ENCODE measurements at places on chromosomes 12 and 14. TPM values are rescaled to one million over a fixed set of nuclear protein-coding genes. Genes with fewer than 3 reads are reported as not detected.

The EPYC gene
- total RNA-seq, result not detected

The ANAPC5 gene
- 239 TPM for total RNA-seq

The SLC4A8 gene
- 16.6 TPM for total RNA-seq

The CIROP gene
- not detected for total RNA-seq

The FBXL14 gene
- total RNA-seq, result 15.4 TPM

The KRT71 gene
- not detected for total RNA-seq

The PAH gene
- total RNA-seq, result not detected

The IQSEC3 gene
- total RNA-seq, result 0.06 TPM

The FOXN4 gene
- 0.12 TPM for total RNA-seq

The ST8SIA1 gene
- total RNA-seq, result not detected

The RBP5 gene
- total RNA-seq, result 0.46 TPM

The CHPT1 gene
- total RNA-seq, result 38.8 TPM

The DDHD1 gene
- total RNA-seq, result 12.0 TPM

The MYL6 gene
- total RNA-seq, result 2,674 TPM

The SLC38A2 gene
- 424 TPM for total RNA-seq

The ETNK1 gene
- total RNA-seq, result 38.5 TPM

The RTN1 gene
- total RNA-seq, result 2.4 TPM

The BATF gene
- total RNA-seq, result not detected

The GPR132 gene
- total RNA-seq, result 5.1 TPM

The TMEM121 gene
- 8.7 TPM for total RNA-seq

Data from Daoy (cell line).